Upper lobe of left lung (tissue), 6 donors: ENCODE measurements at places on chromosomes 2 and 18.

- no peak for DNase-seq
Observed at GRCh38 chr2:54298514-54298913, 42.5 kb upstream of the TSPYL6 start.

- DNase-seq = no peak
Observed at GRCh38 chr2:71156573-71156972, 26.1 kb downstream of the MPHOSPH10 start.

- no peak for DNase-seq
Observed at GRCh38 chr2:152542995-152543481, 174.2 kb downstream of the PRPF40A start.

- no peak for DNase-seq
Observed at GRCh38 chr18:28766027-28766426, 589.1 kb upstream of the CDH2 start.

DNA sequence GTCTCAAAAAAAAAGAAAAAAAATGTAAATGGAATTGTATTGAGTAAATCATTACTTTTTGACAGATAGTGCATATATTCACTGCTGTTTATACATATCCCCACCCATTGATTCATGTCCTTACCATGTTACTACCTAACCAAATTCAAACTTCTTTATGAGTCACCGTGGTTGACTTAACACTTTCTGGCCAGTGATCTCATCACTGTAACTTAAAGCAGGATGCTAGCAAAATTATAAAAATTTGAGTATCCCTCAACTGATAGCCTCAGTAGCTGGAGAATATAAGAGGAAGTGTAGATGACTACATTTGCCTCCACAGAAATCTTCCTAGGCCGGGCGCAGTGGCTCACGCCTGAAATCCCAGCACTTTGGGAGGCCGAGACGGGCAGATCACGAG is 13.4 kb downstream of the CNOT9 start:
- DNase-seq = no peak

GRCh38 chr2:45794134-45794617 is 142.7 kb downstream of the PRKCE start:
- DNase-seq = no peak

GRCh38 chr2:234571620-234572407 is 74.9 kb upstream of the ARL4C start:
- DNase-seq = no peak

DNA sequence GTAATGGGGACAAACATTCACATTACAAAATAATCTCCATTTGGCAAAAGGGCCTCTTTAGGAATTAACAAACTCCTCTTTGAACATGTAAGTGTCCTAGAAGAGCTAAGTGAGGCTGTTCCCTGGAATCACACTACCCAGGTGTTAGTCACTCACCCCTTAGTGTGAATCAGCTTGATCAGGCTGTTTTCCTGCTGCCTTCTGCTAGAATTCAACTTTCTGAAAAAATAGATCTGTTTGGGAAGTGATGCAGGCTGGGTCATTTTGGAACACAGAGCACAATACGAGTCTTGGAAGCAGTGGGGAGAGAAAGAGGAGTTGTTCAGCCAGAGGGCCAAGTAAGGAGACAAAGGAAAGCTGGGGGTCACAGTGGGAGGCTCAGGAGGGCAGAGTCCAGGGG is 40.0 kb downstream of the TTC32 start:
- DNase-seq = no peak

DNA sequence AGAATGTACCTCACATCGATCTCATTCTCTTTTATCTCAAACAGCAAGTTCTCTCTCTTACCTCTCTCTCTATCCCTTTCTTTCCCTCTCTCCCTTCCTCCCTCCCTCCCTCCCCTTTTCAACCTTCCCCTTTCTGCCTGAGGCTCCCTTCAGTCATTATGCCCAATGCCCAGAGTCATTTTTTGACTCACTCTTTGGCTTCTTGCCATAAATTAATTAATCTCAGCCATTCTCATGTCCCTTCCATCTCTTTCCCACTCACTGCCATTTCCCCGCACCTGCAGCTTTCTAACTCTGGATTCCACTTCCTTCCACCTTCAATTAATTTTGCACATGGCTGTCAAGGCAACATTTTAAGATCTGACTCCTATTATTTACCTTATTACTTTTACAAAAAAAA is 60.1 kb downstream of the EVA1A start:
- DNase-seq = no peak

DNA sequence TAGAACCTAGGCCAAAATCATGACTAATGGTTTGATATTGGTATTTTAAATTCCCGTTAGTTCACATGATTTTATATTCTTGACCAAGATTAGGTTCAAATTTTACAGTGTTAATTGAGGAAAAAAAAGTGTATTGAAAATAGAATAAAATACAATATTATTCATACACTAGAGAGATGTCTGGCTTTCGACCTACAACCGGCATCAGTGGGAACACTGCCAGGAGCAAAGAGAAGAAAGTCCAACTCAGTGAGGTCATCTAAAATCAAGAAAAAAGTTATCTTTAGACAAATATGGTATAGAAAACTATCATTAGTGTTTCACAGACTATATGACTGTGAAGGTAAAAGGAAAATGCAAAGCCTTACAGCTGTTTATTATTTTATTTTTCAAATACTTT is 81.5 kb downstream of the PIGN start:
- DNase-seq = no peak

- DNase-seq = no peak
Observed at GRCh38 chr2:212526059-212526458, 12.5 kb downstream of the ERBB4 start.

- DNase-seq = no peak
Observed at GRCh38 chr2:152127628-152128027, 28.8 kb upstream of the CACNB4 start.

DNA sequence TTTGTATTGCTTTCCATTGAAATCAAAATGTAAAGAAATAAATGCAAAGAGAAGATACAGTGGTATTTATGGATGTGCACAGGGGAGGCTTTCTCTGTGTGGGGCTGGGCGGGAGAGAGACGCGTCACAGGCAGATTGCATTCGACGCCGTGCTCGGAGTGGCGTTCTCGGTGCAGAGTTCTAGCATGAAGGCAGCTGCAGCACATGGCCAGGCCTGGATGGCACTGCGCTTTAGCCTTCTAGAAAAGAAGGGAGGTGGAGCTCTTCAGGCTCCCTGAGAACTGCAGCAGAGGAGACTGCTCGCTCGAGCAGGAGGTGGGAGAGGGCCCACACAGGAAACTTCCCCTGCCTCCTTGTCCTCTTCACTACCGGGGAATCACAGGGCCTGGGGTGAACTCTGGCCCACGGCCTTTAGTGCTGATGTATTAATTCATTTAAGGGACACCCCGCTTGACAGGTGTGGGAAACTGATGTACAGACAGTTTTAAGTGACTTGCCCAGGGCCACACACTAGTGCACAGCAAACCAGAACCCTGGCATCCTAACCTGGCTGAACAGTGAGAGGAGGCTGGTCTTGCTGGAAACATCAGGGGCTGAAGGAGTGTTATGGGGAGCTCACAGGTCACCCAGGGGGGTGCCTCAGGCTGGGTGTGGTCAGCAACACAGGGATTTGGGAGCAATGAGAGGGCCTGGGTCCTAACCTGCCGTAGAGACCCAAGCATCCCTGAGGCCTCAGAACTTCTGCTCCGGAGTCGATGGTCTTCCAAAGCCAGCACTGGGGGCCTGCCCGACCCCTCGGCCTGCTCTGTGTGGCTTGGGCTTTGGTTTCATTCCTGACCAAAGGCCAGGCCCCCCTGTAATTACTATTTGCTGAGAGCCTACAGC is 199.9 kb downstream of the HDAC4 start:
- DNase-seq = peak; percentile 42

GRCh38 chr2:72457801-72458516 is 310.3 kb upstream of the CYP26B1 start:
- DNase-seq = no peak

- DNase-seq = no peak
Observed at GRCh38 chr2:196563876-196564275, 75.6 kb upstream of the CCDC150 start.

DNA sequence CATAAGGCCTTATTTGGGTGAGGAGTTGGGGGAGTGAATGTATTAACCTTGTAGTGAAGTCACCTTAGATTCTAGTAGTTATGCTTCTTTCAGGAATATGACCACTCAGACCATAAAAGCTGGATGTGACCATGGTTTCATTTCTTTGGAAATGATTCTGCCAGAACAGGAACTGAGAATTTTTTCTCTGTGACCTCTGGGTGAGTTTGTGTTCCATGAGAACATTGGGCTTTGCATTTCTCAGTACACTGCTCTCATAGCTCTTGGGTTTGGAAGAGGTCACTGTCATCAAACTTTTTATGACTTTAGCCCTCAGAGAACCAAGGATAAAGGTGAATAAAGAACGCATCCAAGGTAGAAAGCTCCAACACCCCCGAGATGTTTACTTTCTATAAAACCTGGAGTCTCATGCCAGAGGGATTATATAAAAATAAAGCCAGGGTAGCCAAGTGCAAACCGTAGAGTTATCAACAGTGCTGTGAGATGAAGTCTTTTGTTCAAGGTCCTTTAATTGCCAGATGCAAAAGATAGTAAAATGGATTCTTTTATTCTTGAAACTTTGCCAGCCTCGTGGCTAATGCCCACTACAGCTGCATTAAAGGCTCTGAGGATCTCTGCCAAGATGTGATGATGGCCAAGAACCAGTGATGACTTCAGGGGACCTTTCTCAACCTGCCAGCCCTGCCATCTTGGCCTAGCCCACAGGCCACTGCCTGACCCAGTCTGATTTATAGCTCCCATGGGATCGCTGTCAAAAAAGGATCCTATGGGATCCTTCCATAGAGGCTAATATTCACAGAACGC is 27.8 kb upstream of the MAT2A start:
- DNase-seq = no peak

DNA sequence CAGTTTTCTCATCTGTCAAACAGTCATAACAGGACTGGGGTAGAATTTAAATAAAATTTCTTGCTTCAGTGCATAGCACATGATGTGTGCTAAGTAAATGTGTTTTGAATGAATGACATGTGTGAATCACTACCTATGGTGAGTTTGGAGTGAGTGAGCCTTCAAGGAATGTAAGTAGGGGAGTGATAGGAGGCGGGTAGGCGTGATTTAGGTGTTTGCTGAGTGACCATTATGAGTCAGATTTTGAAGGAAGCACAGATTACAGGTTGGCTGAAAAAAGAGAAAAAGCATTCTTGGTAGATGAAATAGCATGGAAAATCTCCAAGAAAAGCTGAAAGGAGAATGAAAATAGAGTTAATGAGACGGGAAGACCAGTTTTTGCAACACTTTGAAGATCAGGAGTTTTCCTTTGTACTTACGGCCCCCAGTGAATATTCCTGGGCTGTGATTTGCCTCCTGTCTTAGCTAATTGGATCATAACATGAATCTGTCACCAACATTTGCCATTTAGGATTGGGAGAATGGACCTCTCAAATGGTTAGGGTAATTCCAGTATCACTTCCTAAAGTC is 136.9 kb upstream of the GATA6 start:
- no peak for DNase-seq

DNA sequence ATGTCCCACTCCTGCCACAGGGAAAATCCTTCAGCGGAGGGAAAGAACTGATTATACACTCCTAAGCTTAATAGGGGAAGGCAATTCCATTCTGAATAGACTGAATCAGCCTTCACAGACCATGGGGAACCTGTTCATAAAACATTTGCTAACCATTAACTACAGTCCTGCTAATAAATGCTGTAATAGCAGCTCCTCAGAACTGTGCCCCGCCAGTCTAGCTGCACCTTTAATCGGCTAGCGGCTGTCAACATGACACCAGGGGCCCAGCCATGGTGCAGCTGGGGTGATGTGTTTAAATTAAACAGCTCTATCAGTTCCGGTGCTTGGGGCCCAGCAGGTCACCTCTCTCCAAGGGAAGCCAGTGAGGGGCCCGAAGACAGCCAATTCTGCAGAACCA is 77.8 kb downstream of the GALNT14 start:
- no peak for DNase-seq

GRCh38 chr2:197997083-197997541 is 192.7 kb downstream of the PLCL1 start:
- DNase-seq = peak; percentile 29

GRCh38 chr2:239401881-239402233 is 1.0 kb upstream of the HDAC4 start:
- DNase-seq = peak; percentile 90

DNA sequence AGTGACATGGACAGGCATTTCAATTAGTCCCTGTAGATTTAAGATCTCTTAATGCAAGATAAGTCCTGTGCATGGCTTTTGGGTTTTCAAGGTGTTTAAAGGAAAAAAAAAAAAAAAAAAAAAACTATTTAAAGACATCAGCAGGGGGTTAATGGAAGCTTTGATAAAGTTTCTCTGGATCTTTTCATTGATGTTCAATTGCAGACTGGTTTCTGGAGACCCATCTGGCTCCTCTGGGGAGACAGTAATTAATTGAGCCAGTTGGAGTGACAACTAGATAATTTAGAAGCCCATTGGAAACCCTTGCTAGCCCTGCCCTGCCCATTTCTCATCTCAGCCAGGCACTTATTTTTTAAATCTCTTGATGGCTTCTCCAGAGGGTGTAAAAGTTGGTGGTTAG is 98.7 kb downstream of the EPHA4 start:
- no peak for DNase-seq

DNA sequence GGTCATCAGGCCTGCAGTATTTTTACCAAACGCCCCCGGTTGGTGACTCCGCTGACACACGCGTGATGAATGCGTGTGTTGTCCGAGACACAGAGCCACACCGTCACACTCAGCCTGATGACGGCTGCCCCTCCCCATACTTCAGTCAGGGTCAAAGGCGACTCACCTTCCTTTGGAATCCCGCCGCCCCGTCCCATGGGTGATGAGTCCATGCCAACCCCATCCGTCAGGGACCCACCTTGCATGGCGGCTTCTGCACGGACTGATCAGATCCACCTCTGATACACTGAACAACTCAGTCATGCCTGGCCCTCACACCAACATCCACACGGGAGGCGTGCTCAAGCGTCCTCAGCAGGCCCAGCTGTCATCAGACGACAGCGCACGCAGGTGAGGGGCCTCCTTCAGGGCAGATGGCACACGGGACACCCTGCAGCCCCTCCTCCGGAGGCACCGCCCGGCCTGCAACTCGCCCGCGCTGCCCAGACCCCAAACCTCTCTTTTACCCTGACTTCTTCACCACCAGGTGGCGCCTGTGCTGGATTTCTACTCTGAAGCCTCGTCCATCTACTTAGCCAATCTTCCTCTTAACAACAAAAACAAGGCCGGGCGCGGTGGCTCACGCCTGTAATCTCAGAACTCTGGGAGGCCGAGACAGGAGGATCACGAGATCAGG is 89.2 kb downstream of the ZNF516 start:
- no peak for DNase-seq

DNA sequence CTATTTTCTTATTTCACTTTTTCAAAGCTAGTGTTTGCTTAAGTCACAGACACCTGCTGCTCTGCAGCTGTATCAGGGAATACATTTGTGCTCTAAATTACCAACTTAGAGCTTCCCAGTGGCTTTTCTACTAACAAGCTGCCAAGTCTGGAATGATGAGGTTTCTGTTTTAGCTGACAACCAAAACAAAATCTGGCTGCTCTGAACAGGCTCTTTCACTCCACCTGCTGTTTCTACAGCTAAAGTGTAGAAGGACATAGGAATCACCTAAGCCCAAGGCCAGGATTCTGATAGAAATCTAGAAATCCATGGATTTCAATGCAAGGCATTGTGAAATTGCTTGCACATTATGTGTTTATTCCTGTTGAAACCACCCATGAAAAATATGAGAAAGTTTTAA is 201.2 kb downstream of the SUCLG1 start:
- DNase-seq = no peak

GRCh38 chr2:10477443-10478297 is 29.5 kb upstream of the ODC1 start:
- no peak for DNase-seq

- no peak for DNase-seq
Observed at GRCh38 chr2:22998359-22998758, 386.6 kb upstream of the KLHL29 start.
